ENCODE measurements at places on chromosomes 7 and 10. TPM values are rescaled to one million over a fixed set of nuclear protein-coding genes. Genes with fewer than 3 reads are reported as not detected.

The PVRIG gene
- total RNA-seq = not detected

The PLPP4 gene
- not detected for total RNA-seq

The CLDN4 gene
- under 0.01 TPM for total RNA-seq

The MYH16 gene
- total RNA-seq = not detected

The ALOX5 gene
- total RNA-seq = not detected

The RAB19 gene
- total RNA-seq = not detected

The ITGA8 gene
- 10.1 TPM for total RNA-seq

The ITGB8 gene
- 11.5 TPM for total RNA-seq

The CRYGN gene
- not detected for total RNA-seq

The NUP205 gene
- total RNA-seq = 31.6 TPM

The NUTM2E gene
- total RNA-seq = not detected

The ADARB2 gene
- total RNA-seq = not detected

The ASB15 gene
- not detected for total RNA-seq

The PMS2 gene
- 11.0 TPM for total RNA-seq

The EPHB6 gene
- total RNA-seq = 6.5 TPM

The TRIM73 gene
- 0.36 TPM for total RNA-seq

The AMPH gene
- total RNA-seq = 1.1 TPM

The KCNMA1 gene
- total RNA-seq = 2.7 TPM

The GPR85 gene
- not detected for total RNA-seq

The ZNF853 gene
- total RNA-seq = 1.1 TPM

The GBX1 gene
- total RNA-seq = not detected

The LIPN gene
- not detected for total RNA-seq

The AASS gene
- total RNA-seq = 8.6 TPM

The CADPS2 gene
- 10.5 TPM for total RNA-seq

The MCM10 gene
- total RNA-seq = 2.6 TPM

The TMEM229A gene
- 2.1 TPM for total RNA-seq

The SPDYE2 gene
- not detected for total RNA-seq

The OR2A42 gene
- total RNA-seq = not detected

The ERCC6 gene
- 58.8 TPM for total RNA-seq

The PRLHR gene
- not detected for total RNA-seq

The CAMK1D gene
- 2.9 TPM for total RNA-seq

The A1CF gene
- total RNA-seq = not detected

The GPR158 gene
- total RNA-seq = 4.9 TPM

The CABCOCO1 gene
- total RNA-seq = not detected

The GALNT17 gene
- total RNA-seq = not detected

The NANOS1 gene
- total RNA-seq = 8.7 TPM

The FBH1 gene
- 78.3 TPM for total RNA-seq

The SBDS gene
- total RNA-seq = 108 TPM

The LHPP gene
- 11.2 TPM for total RNA-seq

The CALML3 gene
- not detected for total RNA-seq

The KIF11 gene
- total RNA-seq = 6.5 TPM

The ERVW-1 gene
- not detected for total RNA-seq

The C7orf33 gene
- not detected for total RNA-seq

The TMEM270 gene
- total RNA-seq = not detected

The ELMO1 gene
- 5.8 TPM for total RNA-seq

The FAM24B gene
- not detected for total RNA-seq

The AFAP1L2 gene
- total RNA-seq = 2.5 TPM

Data from cardiac atrium fibroblast (primary cell).